Right lobe of liver (tissue), 6 donors: ENCODE measurements at places on chromosomes 5 and 9. TPM values are rescaled to one million over a fixed set of nuclear protein-coding genes. Genes with fewer than 3 reads are reported as not detected.
A peak's percentile ranks its signal among the peaks of the same experiment; 100 is the strongest.

DNA sequence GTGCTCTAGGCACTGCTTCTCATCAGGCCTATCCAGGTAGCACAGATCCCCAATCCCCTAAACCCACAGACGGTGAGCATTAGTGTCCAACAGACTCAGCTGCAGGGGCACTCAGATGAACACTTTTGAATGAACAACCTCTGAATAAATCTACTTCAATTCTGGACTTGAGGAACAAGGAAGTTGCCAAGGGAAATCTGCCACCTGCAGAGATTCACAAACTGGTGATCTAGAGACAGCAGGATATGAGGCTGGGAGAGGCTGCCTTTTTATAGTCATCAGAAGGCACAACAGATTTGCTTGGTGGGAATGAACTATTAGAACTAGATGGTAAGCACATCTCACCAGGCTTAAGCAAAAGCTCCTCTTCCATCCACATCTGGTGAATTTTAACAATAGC is 7.0 kb upstream of the HK3 start:
- H3K36me3 ChIP-seq = peaks cover 10% of the 10 kb centered on the region
- H3K4me1 ChIP-seq = no peaks in the 10 kb centered on the region
- H3K27ac ChIP-seq = no peak overlapping the region
- H3K27me3 ChIP-seq = no peaks in the 10 kb centered on the region
- DNase-seq = no peak

DNA sequence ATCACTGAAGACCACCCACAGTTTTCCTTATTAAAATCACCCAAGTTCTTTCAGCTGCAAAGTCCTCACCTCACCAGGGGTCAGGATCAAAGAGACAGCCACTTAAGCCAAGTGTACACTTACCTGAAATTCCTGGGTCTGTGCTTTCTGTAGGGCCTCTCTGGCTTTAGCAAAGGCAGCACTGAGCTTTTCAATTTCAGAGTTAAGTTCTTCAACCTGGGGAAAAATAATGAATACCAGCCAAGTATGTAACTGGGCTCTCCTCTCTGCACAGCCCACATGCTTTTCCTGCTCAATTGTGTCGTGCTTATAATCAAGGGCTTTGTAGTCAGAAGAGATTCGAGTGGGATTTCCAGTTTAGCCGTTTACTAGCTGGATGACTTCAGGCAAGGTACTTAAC is 55.1 kb downstream of the CDK5RAP2 start:
- H3K27me3 ChIP-seq = no peaks in the 10 kb centered on the region
- peaks cover 4% of the 10 kb centered on the region for H3K4me1 ChIP-seq
- H3K36me3 ChIP-seq = peaks cover 16% of the 10 kb centered on the region

GRCh38 chr9:34492051-34492450 is 30.7 kb downstream of the ENHO start:
- H3K27ac ChIP-seq = no peak overlapping the region
- no peak overlapping the region for H3K4me3 ChIP-seq
- H3K36me3 ChIP-seq = no peaks in the 10 kb centered on the region
- DNase-seq = no peak

DNA sequence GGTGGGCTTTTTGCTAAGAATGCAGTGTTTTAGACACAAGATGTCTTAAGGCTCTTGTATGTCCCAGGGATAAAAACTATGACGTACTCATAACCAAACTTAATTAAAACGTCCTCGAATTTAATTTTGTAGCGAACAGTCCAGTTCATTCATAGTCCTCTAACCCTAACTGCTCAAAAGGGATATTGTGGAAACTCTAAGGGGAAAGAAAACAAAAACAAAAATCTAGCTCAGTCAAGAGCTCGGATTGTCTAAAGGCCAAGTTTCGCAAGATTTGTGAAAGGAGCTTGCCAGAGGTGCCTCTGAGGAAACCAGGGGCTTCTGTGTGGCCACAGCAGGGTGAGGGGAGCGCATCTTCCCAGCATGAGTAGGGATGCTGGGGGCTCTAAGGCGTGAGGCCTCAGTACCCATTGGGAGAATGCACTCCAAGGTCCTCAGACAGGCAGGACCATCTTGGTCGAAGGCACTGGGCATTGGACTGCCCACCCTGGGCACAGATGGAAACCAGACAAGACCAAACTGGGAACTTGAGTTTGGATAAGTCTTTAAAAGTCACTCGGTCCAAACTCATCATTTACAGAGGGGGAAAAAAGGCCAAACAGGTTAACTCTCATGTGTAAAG is 71.8 kb downstream of the PRRT1B start:
- H3K27me3 ChIP-seq = no peaks in the 10 kb centered on the region
- no peak for DNase-seq
- peaks cover 14% of the 10 kb centered on the region for H3K36me3 ChIP-seq
- peak overlapping the region; percentile 60 for H3K27ac ChIP-seq
- H3K4me1 ChIP-seq = no peaks in the 10 kb centered on the region

DNA sequence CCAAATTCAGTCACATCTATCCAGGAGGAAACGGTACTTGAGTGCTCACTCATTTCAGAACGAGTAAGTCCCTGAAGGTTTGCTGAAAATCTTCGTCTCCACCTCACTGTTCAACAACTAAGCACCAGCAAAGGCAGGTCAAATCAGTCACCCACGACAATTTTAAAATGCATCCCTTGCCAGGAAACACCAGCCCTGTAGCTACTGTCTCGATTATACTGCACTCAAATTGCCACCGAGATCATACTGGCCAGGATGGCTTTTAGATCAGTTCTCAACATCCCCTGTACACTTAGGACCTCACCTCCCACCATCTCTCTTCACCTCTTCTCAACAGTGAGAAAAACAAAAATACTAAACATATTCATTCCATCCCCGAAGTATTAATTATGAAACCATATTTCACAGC is 298.6 kb downstream of the AGTPBP1 start:
- H3K4me3 ChIP-seq = no peak overlapping the region
- H3K36me3 ChIP-seq = no peaks in the 10 kb centered on the region
- H3K4me1 ChIP-seq = no peaks in the 10 kb centered on the region
- DNase-seq = no peak
- H3K27ac ChIP-seq = no peak overlapping the region

The FSD1L gene
- total RNA-seq = 1.9 TPM
